ENCODE measurements at places on chromosomes 3 and 15. TPM values are rescaled to one million over a fixed set of nuclear protein-coding genes. Genes with fewer than 3 reads are reported as not detected.

The NPAP1 gene
- not detected for polyA plus RNA-seq

The LTF gene
- not detected for polyA plus RNA-seq

- no peak for DNase-seq
Observed at GRCh38 chr3:111999484-112000324, 982 bp downstream of the TAGLN3 start.

DNA sequence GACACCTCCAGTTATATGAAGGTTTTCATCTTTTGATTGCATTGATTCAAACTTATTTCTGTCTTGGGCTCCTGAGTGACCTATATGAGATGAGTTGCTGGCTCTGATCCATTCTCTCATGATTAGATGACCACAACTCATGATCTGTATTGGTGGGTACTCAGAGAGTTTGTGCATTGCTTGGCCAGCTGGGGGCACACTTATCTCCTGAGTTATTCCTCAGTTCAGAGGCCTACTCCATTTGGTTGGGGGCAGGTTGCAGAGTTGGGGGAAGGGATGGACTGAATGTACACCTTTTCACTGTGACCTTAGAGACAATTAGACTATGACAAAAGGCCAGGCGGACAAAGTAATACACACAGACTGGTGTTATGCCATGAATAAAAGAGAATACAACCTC lies 166.2 kb upstream of the SEMA6D start:
- no peak for DNase-seq

GRCh38 chr3:181075098-181075497 lies 85.6 kb upstream of the DNAJC19 start:
- no peak for DNase-seq

DNA sequence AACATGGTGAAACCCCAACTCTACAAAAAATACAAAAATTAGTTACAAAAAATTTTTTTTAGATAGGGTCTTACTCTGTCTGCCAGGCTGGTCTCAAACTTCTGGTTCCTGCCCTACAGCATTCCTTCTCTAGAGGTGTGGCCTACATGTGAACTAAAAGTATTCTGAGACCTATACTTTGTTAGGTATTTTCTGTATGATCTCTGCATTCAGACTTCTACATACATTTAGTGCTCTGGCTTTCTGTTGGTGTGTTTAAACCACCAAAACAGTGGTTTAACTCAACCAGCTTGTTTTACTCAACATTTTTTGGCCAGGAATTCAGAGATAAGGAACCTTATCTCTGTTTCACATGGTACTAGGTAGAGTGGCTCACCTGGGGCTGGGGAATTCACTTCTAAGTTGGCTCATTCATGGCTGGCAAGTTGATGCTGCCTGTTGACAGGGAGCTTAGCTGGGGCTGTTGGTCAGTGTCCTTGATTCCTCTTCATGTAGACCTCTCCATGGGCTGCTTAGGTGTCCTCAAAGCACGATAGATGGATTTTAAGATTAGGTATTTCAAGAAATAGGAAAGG lies 41.4 kb upstream of the BSN start:
- DNase-seq, result no peak
